ENCODE measurements at places on chromosomes 11 and 22. TPM values are rescaled to one million over a fixed set of nuclear protein-coding genes. Genes with fewer than 3 reads are reported as not detected.

Gene CLMP
- polyA plus RNA-seq = 0.42 TPM

Gene MS4A6A
- 64.6 TPM for polyA plus RNA-seq

Gene AP1B1
- polyA plus RNA-seq = 33.0 TPM

Gene SPINDOC
- polyA plus RNA-seq = 0.42 TPM

Gene SHANK3
- 1.1 TPM for polyA plus RNA-seq

Gene WBP2NL
- polyA plus RNA-seq = 0.18 TPM

Gene MFRP
- not detected for polyA plus RNA-seq

Gene LRRC56
- 0.46 TPM for polyA plus RNA-seq

Gene RFPL1
- polyA plus RNA-seq = 1.0 TPM

Gene LGALS12
- polyA plus RNA-seq = 0.03 TPM

Gene LGR4
- 20.4 TPM for polyA plus RNA-seq
